AG08396 (cell line): ENCODE measurements at places on chromosomes 5 and 9.

DNA sequence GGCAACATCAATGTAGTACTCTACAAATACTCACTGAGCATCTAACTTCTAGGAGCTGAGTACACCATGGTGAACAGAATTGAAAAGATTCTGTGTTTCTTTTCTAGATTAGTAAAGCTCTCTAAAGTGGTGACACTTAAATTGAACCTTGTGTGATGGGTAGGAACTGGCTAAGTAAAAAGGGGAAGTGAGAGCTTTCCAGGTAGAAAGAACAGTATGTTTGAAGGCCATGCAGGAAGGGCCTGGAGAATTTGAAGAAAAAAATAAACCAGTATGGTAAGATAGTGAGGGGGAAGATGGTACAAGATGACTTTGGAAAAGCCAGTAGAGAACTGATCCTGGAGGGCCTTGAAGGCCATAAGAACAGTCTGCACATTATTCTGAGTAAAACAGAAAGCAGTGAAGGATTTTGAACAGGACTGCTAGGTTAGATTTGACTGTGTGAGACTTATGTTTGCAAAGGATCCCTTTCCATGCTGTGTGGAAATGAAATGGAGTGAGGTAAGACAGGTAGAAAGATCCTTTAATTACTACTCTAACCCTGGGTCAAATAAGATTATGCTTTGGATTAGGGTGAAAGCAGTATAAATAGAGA, 46.7 kb upstream of the UBQLN1 start:
- DNase-seq: no peak

DNA sequence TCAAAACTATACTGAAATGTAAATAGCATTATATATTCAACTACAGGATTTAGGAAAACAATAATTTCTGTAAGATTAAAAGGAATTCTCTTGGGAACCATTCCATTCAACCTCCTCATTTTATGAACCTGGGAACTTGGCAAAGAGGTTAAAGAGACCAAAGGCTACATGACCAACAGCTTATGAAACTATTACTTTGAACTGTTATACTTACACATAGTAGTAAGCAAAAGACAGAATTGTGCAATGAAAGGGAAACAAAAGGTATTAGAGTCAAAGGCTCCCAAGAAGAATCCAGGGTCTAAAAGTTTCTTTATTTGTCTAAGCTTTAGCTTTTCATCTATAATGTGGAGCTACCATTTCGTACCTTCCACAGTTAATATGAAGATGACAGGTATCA, 7.2 kb downstream of the C9orf72 start:
- no peak for DNase-seq

DNA sequence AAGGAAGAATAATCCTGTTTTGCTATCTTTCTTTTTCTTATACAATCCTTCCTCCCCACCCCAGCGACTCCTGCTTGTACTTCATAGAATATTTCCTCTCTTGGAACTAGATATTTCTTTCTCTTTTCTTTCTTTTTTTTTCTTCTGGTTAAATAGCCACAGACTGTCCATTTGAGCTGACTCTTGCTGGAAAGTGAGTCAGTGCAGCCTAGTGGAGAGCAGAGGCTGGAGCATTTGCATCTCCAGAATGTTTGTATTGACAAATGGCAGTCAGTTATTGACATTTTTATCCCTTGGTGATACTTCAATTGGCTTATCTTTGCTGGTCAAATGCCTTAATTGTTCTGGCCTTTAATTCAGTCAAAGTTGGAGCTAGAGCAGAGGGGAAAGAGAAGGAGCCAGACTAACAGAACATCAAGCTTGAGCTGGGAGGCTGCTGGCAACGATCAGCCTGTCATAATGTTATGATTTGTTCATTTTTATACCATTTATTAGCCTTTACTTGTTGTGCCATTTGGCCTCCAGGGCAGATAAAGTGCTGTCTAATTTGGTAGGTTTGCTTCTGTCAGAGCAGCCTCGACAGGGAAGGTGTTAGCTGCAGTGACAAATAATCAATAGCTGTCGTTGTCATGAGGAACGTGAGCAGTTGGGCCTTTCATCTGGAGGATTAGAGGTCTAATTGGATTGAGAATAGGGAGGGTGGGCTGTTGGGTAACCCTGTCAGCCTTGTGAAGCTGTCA, 69.0 kb downstream of the INVS start:
- DNase-seq: peak; percentile 27

GRCh38 chr5:115336201-115336720, 39.8 kb upstream of the CCDC112 start:
- DNase-seq: no peak

- no peak for DNase-seq
These were observed 65.5 kb downstream of the PLK2 start for GRCh38 chr5:58394339-58394738.

DNA sequence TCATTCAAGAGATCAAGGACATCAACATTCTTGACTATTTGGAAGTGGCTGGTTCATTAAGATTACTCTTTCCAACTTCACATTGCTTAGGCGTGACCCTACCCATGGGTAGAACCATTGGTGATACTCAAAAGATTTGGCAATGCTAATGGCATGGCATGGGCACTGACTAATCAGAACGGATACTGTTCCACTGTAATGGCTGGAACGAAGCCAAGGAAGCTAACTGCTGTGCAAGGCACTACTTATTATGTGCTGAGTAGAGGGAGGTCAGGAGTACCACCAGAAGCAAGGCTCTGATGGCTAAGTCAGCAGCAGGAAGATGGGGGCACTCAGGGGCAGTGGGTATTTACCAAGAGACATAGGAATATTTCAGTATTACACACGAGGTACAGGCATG, 31.9 kb downstream of the GNA14 start:
- DNase-seq: no peak

GRCh38 chr5:74148321-74148720, 492.2 kb downstream of the ENC1 start:
- no peak for DNase-seq

DNA sequence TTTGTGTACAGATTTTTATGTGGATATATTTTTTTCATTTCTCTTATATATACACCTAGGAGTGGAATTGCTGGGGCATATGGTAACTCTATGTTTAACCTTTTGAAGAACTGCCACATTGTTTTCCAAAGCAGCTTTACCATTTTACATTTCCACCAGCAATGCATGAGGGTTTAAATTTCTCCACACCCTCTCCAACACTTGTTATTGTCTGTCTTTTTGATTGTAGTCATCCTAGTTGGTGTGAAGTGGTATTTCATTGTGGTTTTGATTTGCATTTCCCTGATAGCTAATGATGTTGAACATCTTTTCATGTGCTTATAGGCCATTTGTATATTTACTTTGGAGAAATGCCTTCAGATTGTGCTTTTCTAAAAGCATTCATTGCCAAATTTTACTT, 39.1 kb downstream of the YTHDC2 start:
- DNase-seq: no peak

DNA sequence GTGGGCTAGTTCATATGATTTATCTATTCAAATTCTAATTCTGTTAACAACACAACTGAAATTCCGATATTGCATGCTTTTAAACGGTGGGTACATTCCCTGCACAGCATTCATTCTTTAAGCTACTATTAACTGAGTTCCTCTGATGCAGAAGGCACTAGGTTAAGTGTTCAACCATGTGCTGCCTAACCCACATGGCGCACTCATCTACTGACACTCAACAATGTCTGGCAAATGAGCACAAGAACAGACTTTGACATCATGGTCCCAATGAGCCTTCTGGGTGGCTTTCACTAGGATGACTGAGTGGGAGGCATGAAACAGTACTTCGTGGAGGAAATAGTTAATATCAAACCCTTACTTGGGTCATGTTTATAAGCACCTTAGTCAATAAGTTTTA, 10.2 kb downstream of the NREP start:
- DNase-seq: no peak

DNA sequence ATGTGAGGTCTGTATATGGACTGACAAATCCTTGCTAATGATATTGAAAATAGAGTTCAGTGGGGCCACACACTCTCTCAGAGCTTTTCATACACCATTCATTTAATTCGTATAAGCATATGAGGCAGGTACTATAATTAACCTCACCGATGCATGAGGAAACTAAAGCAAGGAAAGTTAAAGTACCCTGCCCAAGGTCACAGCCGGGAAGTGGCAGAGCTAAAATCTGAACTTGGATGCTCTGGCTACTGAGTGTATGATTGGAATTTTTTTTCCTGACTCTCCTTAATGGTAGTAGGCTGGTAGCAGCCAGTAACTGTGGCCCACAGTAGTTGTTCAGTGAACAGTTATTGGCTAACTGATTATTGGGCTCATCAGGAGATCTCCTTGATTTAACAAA, 135.3 kb downstream of the NUDT12 start:
- DNase-seq: no peak

GRCh38 chr5:167888393-167888792, 403.1 kb upstream of the WWC1 start:
- DNase-seq: no peak

GRCh38 chr5:137563646-137564397, 64.7 kb upstream of the SPOCK1 start:
- no peak for DNase-seq

DNA sequence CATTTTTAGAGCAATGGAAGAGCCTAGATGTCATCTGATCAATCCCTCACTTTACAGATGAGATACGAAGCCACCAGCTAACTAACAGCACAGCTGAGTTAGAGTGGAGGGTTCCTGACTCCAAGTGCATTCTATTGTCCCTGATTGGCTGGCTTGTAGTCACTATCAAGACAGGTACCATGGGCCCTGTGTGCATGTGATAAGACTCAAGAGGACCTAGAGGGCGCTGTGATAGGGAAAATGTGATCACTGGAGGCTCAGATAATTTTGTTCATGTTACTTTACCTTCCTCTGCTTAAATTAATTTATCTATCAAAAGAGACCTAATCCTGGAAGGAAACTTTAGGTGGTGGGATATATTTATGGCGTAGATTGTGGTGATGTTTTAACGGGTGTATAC, 19.5 kb upstream of the SNAPC3 start:
- no peak for DNase-seq

DNA sequence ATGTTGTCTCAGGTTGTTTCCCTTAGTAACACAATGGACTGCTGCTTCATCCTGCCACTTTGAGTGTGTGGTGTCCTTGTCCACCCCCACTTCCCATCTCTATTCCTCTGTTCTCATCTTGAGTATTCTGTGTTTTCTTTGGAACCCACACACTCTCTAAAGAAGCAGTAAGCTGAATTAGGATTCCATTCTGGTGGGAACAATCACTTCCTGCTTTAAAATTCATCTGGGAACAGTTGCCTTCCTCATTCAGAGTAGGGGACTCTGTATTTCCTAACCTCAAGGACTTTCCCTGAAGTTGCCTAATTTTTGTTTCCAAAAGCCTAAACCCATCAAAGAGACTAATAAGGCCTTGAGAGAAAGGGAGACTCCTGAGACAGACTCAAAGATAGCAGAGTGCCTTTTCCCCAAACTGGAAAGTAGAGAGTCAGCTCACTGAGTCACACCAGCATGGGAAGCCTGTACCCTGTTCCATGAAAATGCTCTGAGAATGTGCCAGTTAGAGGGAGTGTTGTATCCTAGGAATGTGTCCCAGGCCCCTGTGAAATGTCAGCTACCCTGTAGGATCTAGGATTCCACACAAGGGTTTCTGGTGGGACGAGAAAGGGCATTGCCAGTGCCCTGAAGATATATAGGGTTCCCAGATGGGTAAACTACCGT, 63.6 kb downstream of the CCDC192 start:
- peak; percentile 13 for DNase-seq

DNA sequence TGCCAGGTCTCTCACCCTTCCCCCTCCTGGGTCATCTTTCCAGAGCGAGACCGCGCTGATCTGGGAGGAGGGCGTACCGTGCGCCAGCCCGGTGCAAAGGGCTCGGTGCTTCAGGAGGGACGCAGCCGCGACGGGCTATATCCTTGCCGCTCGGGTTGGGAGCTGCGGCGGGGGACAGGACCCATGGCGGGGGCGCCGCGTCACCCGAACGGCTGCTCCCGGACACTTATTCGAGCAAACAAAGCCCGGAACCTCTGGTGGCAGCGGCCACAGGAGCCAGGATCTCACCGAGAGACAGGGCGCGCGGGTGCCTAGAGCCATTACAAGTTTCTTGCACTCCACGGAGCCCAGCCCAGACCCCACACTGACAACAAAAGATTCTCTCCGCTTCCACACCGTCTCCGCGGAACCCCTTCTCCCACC, 1.3 kb downstream of the SEMA6A start:
- DNase-seq: peak; percentile 16

DNA sequence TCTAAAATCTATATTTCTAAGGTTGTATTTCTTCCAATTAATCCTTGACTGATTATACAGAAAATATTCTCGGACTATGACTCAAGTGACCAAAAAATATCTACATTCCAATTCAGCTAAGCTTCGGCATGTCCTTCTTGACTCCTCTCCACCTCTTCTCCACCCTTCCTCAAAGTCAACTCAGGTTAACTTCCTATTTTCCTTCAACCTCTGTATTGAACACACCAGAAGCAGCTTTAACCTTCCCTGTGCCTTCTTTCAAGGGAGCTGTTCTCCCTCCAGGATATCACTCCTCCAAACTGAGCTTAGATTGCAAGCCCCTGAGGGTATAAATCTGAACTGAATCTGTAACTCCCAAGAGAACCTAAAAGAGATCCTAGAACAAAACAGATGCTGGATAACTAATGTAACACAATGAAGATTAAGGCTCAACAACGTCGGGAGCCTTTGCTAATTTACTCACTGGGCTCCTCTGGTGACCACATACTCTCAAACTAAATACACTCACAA, 1.1 kb downstream of the SLCO4C1 start:
- DNase-seq: no peak

GRCh38 chr9:73183917-73184861, 32.5 kb downstream of the ANXA1 start:
- DNase-seq: no peak

GRCh38 chr5:1926471-1927341, 44.0 kb upstream of the IRX4 start:
- no peak for DNase-seq

DNA sequence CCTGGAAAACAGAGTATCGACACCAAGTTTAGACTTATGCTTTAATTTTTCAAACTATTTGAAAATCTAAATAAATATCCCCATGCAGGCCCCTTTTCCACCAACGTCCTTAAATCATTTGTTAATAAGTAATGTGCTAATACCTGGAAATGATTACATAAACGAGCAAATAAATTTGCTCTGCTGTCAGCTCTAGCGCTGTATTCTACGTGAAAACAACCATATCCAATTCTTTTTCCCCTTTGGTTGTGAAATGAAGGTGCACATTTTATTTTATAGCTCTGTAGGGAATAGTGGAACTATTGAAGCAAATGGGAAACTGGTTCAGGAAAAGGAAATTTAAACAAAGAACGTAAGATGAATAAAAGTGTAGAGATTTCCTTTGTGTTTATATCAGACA, 137.7 kb upstream of the ZNF608 start:
- DNase-seq: no peak
